ENCODE measurements at places on chromosomes 6 and 20. TPM values are rescaled to one million over a fixed set of nuclear protein-coding genes. Genes with fewer than 3 reads are reported as not detected.

DNA sequence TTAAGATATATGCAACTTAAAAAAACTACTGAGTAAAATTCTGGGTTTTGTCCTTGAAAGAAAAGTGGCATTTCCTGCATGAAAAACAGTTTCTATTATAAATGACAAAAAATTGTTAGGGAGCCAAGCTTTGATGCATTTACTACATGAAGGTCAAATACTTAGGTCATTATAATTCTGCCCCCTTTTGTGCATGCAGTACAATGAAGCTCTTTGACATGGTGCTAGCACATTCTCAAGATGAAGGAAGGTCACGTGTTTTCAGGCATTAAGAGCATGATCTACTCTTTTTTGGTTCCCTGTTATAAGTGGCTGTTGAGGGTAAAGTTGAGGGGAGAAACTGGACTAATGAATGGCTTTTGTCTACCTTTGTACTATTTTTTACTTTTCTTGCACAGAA lies 72.7 kb downstream of the FOXO3 start:
- DNase-seq = no peak

DNA sequence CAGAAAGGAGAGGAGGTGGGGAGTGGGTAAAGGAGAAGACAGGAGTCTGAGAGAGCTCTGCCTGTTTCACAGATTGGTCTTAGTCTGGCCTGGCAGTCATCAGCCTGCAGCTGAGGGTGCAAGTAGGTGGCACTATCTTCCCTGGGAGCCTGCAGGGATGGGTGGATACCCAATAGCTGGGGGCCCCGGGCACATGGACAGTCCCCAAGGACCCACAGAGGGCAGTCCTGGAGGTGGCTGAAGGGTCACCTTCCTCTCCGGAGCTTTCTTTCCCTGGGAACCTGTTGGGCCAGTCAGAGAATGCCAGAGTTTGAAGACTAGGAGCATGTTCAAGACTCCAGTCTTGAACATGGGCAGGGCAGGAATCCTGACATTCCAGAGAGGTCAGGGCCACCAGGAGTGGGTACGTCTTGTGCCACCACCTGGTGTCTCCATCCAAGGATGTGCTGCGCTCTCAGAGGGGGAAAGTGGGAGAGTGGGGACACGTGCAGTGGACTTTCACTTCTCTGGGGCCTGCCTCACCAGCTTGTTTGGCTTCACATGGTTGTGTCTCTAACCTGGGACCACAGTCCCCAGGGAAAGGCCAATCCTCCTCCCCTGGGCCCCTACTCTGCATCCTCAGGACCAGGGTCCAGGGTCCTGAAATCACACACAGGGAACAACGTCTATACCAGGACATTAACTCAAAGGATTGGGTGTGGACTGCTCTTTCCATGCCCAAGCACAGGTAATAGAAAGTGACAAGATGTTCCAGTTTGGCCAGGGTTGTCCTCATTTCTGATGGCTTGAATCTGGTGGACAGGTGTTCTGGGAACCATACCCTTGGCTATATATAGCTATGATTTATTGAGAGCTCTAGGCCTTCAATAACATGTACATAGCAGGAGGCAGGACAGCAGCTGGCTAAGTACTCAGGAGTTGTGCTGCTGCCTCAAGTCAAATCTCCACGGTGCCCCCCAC lies 18.0 kb downstream of the AARS2 start:
- DNase-seq = no peak

GRCh38 chr20:62171245-62171644 lies 11.6 kb upstream of the MTG2 start:
- no peak for DNase-seq

- DNase-seq = peak; percentile 35
These were observed 69.9 kb upstream of the DDR1 start for GRCh38 chr6:30814146-30815040.

Gene COL11A2
- not detected for total RNA-seq

DNA sequence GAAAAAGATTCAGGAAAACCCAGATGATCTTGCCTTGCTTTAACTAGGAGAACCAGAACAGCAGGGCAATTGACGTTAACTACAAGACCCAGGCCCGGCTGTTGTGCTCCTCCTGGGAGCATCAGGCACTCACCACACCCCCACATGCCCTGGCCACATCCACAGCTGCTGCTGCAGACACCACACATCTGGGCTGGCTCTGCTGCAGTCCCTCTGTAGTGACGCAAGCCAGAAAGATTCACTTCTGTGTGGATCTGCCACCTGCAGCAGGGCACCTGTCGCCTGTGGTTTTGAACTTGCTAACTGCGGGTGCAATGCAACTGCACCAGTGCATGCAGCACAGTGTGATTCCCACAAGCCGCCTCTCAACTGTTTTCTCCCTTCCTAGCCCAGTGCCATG lies 228.8 kb downstream of the SYNDIG1 start:
- peak; percentile 20 for DNase-seq

DNA sequence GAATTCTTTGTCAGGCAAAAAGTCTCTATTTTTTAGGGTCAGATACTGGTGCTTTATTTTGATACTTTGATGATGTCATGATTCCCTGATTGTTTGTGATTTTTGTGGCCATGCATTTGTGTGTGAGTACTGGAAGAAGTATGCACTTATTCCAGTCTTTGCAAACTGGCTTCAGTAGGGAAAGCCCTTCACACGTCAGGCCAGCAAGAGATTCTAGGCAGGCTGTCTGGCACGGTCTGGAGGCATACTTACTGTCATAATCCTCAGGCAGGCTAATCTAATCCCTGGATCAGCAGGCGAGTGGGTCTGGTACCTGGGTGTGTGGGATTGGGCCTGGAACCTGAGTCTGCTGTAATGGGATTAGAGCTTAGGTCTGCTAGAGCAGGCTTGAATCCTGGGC lies 391.8 kb upstream of the MMS22L start:
- no peak for DNase-seq

Gene ANGPT4
- not detected for total RNA-seq
